Activated CD8-positive, alpha-beta memory T cell treated with anti-CD3 and anti-CD28 coated beads for 4 hours (primary cell): ENCODE measurements at places on chromosomes 1 and 21.

- DNase-seq = no peak
Measured at GRCh38 chr1:118821801-118822200, 166.3 kb downstream of the TBX15 start.

GRCh38 chr21:34889676-34890469, 159.2 kb downstream of the RUNX1 start:
- peak; percentile 43 for DNase-seq

GRCh38 chr1:221712776-221713431, 29.0 kb downstream of the DUSP10 start:
- peak; percentile 62 for DNase-seq

DNA sequence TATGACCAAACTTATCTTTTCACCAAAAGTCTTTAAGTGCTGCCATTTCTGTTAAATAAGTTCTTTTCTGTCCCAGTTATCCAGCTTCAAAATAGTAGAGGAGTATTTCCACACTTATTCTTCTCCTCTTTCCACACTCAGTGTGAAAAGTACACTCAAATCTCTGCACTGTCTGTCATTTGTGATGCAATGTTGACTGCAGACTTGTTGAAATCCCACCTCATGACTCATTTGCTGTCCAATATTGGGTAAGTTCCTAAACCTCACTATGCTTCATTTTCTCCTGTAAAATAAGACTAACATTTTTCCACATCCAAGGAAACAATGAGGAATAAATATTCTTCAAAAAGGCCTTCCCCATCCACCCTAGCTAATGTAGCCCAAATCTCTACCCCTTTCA, 17.5 kb downstream of the LRRIQ3 start:
- no peak for DNase-seq

- no peak for DNase-seq
Measured at GRCh38 chr1:211099393-211099792, 34.6 kb downstream of the KCNH1 start.
